Activated CD8-positive, alpha-beta memory T cell treated with anti-CD3 and anti-CD28 coated beads, Interleukin-2, amount 10 ng/mL, durations not matched to agents 7 days and 5 days (primary cell): ENCODE measurements at places on chromosomes 7 and 10. TPM values are rescaled to one million over a fixed set of nuclear protein-coding genes. Genes with fewer than 3 reads are reported as not detected.

Gene HOXA10
- total RNA-seq, result not detected

Gene C7orf33
- total RNA-seq, result not detected

Gene FGFBP3
- 1.5 TPM for total RNA-seq

Gene ACSM6
- total RNA-seq, result not detected

Gene STEAP1B
- total RNA-seq, result 0.37 TPM
